Stimulated activated CD8-positive, alpha-beta memory T cell treated with anti-CD3 and anti-CD28 coated beads, Interleukin-2, amount 100 ng/mL, for 48 hours (primary cell): ENCODE measurements at places on chromosomes 4 and X.

DNA sequence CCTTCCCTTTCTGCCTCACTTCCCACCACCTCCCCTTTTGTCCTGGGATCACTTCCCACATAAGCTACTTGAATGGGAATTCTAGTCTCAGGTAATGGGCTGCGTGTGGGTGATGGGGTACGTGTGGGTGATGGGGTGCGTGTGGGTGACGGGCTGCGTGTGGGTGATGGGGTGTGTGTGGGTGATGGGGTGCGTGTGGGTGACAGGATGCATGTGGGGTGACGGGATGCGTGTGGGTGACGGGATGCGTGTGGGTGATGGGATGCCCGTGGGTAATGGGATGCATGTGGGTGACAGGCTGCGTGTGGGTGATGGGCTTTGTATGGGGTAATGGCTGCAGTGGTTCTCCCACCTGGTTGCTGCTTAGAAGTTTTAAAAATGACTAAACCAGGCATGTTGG is 43.6 kb downstream of the EVC2 start:
- no peak for DNase-seq

DNA sequence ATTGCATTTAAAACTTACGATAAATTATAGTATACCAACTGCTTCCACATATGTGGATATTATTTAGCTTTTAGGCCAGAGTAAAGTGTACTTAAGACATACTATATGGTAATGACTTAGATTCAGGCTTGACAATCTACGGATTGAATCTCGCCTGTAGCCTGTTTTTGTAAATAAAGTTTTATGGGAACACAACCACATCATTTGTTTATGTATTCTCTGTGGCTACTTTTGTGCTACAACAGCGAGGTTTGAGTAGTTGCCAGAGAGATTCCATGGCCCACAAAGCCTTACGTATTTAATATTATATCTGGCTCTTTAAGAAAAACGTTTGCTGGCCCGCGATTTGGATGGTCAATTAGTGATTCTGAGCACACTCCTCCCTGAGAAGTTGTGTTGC is 37.6 kb downstream of the HHIP start:
- DNase-seq, result no peak

- no peak for DNase-seq
These were observed 164.8 kb upstream of the RPS6KA3 start for GRCh38 chrX:20431486-20431885.

GRCh38 chr4:137367620-137368019 is 164.7 kb downstream of the PCDH18 start:
- no peak for DNase-seq

- no peak for DNase-seq
These were observed 80.0 kb downstream of the ALPK1 start for GRCh38 chr4:112377171-112377570.

DNA sequence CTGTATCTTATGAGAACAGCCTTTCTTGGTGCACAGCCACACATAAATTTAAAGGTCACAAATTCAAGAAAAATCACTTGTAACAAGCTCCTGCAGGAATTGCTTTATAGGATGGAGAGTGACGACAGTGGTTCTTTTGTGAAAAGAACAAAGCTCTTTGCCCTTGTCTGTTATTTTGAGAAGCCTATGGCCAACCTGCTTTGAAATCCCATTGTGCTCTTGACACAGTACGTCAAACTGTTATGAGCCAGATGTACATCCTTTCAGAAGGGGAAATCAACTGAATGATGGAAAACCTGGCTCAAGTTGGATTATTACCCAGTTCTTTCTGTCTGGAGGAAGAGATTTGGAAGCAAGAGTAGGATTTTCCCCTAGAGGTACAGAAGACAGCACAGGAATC is 1454.2 kb downstream of the ARAP2 start:
- DNase-seq, result no peak

GRCh38 chr4:156545003-156545785 is 426.4 kb downstream of the PDGFC start:
- no peak for DNase-seq
